ENCODE measurements at places on chromosomes 6 and 20.

DNA sequence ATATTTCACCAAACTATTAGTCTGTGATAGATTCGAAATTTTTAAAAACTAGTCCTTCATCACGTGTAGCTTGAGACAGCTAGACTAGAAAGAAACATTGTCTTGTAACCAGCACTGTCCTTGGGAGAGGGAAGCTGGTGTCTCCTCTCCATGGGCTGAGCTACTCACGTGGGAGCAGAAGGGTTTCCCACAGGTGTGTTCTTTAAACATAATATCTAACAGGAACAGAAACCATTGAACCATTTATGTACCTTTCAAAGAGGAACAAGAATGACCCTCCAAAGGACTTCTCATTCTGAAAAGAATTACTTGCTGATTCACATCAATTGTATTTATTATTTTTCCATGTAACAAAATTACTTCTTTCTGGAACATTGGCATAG is 72.4 kb upstream of the SYNJ2 start:
- no peak for DNase-seq

DNA sequence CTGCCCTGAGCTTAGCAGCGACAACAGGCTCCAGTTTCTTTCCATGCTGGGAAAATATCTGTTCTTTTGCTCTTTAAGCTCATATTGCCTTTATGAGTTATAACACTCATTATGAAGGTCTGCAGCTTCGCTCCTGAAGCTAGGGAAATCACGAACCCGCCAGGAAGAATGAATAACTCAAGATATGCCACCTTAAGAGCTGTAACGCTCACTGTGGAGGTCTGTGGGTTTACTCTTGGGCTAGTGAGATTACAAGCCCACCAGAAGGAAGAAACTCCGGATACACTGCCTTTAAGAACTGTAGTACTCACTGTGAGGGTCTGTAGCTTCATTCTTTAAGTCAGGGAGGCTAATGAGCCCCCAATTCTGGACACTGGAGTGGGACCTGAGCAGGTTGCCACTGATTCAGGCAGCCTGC is 3.0 kb upstream of the SSR1 start:
- DNase-seq: no peak

DNA sequence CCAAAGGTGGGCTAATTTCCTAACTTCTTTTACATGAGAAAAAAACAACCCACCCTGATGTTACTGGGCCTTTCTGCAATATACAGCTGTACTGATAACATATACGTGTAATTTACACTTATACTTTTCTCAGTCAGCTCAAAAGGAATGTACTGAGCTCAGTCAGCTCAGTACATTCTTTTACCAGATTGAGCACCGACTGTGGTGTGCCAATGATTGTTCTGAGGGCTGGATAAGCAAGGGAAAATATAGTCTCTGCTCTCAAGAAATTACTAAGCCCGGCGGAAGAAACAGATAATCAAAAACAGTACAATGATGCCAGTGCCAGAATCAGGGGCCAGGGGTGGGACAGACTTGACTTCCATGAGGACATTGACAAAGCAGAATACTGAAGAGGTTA is 10.0 kb upstream of the BLOC1S5 start:
- no peak for DNase-seq

DNA sequence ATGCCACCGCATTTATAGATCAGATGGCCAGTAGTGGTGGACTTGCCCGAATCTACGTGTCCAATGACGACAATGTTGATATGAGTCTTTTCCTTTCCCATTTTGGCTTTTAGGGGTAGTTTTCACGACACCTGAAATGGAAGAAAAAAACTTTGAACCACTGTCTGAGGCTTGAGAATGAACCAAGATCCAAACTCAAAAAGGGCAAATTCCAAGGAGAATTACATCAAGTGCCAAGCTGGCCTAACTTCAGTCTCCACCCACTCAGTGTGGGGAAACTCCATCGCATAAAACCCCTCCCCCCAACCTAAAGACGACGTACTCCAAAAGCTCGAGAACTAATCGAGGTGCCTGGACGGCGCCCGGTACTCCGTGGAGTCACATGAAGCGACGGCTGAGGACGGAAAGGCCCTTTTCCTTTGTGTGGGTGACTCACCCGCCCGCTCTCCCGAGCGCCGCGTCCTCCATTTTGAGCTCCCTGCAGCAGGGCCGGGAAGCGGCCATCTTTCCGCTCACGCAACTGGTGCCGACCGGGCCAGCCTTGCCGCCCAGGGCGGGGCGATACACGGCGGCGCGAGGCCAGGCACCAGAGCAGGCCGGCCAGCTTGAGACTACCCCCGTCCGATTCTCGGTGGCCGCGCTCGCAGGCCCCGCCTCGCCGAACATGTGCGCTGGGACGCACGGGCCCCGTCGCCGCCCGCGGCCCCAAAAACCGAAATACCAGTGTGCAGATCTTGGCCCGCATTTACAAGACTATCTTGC is 725 bp downstream of the EEF1A1 start:
- peak; percentile 41 for DNase-seq

- DNase-seq: no peak
These were observed 267.6 kb upstream of the SUPT3H start for GRCh38 chr6:45645302-45645701.

GRCh38 chr6:146950351-146950835 is 253.8 kb upstream of the STXBP5 start:
- DNase-seq: no peak

DNA sequence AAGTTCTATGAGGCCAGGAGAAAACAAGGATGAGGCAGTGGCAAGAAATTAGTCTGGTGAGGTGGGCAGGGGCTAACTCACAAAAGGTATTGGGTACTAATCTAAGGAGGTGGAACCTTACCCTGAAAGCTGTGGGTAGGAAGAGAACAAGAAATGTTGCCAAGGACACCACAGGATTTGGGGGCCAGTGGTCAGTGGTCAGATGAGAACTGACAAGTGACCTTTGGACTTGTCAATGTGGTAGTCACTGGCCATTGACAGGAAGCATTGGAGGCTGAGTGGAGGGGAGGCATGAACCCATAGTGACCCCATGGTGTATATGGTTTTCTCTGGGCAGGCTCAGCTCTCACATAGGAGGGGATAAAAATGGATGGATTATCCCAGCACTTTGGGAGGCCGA is 25.3 kb upstream of the SMIM29 start:
- DNase-seq: no peak

Data from left kidney (tissue), 8 donors.